ENCODE measurements at places on chromosomes 11 and 22.

DNA sequence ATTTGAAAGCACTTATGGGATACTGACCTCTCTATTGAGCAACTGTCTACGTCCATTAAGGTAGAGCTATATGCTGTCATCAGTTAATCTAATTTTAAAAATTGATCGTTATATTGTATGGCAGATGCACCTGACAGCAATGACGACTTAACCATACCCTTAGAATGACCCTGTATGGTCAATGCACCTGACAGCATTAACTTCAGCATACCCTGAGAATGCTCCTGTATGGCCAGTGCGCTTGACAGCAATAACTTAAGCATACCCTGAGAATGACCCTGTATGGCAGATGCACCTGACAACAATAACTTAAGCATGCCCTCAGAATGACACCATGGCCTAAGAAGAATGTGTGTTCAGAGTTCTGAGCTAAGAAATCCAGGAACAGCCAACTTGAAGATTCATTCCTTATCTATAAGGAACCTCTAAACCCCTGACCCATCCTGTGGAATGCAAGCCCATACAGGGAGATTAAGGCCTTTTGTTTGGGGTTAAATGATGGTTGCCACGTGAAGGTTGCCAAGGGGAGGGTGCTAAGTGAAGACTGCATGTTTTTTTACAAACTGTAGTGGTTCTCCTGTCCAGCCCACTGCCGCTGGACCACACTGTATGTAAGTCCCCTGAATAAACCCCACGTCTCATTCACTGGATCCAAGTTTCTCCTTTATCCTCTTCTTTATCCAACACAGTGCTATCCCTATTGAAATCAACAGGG, 138.3 kb downstream of the GUCY1A2 start:
- DNase-seq, result no peak

DNA sequence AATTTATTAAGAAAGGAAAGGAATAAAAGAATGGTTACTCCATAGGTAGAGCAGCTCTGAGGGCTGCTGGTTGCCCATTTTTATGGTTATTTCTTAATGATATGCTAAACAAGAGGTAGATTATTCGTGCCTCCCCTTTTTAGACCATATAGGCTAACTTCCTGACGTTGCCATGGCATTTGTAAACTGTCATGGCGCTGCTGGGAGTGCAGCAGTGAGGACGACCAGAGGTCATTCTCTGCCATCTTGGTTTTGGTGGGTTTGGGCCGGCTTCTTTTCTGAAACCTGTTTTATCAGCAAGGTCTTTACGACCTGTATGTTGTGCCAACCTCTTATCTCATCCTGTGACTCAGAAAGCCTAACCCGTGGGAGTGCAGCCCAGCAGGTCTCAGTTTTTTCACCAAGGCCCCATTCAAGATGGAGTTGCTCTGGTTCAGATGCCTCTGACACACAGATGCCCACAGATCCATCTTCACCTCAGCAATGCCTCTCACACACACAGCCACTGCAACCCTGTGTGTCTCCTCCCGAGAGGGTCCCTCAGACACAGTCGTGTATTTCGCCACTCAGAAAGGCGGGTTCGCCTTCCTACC, 16.4 kb upstream of the JAM3 start:
- DNase-seq, result no peak

DNA sequence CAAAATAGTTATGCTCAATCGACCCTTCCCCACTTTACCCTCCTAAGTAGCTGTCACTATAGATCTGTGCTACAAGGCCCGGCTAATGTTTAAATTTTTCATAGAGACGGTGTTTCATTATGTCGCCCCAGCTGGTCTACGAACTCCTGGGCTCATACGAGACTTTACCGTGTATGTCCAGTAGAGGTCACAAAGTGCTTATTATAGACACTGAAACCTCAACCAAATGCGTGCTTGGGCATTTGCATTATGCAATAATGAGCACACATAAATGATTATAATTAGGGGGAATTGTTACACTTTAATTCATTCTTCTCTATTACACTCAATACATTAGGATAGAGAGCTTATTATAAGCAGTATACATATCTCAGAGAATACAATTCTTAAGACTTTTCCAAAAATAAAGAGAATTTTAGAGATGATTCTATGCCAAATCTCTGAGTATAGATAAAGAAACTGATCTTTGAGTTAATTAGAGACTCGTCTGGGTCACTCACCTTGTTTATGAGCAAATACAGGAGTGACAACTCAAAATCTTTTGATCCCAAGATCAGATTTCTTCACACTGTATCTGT, 12.5 kb upstream of the MRPL16 start:
- no peak for DNase-seq

- no peak for DNase-seq
Measured at GRCh38 chr22:45731041-45731797, 59.6 kb downstream of the ATXN10 start.

DNA sequence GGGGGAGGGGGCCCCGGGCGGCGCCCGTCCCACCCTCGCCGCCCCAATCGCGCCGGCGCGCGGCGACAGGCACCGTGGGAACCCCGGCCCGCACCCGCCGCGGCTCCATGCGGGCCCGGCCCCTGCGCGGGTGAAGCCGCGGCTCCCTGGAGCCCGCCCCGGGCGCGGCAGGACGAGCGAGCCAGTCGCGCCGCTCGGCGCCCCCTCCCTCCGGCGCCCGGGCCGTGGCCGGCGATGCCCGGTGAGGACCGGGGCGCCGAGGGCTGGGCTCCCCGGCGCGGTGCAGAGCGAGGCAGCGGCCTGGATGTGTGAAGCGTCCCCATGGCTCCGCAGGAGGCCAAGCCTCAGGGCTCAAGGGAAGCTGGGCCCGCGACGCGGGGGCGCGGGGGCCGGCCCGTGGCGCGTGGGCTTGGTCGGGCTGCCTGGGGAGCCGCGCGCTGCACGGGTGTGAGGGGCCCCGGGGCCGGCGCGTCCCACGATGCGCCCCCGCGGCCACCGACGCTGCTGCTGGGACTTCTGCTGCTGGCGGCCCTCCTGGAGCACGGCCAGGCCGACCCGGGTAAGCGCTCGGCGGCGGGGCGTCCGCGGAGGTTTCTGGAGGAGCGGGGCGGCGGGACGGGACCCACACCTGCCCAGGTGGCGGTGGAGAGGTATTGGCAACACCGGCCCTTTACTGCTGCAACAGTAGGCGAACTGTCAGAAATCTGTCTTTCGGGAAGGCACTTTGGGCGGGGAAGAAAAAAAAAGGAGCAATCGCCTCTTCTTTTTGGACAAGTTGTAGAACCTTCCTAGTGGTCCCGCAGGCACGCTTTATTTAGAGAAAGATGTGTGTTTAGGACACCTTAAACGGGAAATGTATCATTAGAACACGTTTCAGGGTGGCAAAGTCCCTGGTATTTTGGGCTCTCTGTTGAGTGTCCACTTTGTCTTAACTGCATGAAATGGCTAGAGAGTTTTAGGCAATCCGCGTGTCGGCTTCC, 119.4 kb downstream of the HIPK3 start:
- no peak for DNase-seq

- no peak for DNase-seq
Measured at GRCh38 chr11:126927623-126928022, 72.9 kb downstream of the KIRREL3 start.

DNA sequence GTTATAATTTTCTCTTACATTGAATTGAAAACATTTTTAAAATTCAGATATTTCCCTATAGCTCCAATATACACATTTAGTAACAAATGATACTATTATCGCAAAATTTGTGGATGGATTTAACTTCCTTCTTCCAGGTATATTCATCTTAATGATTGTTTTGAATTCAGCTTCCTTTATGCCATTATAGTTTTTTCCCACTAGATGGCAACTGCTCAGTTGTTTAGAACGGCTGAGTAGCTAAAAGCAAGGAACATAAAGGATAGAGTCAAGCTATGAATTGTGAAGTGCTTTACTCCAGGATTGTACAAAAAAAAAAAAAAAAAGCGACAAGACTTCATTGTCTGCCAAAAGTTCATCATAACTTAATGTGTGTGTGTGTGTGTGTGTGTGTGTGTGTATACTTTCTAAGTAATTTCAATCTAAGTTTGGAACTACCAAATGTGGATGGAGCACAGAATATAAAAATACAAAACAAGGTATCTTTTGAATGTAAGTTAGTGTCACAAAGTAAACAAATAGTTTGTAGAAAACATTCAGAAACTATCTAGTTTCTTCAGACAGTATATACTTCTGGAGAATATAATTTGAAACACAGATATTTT, 846.4 kb downstream of the DLG2 start:
- DNase-seq, result no peak

DNA sequence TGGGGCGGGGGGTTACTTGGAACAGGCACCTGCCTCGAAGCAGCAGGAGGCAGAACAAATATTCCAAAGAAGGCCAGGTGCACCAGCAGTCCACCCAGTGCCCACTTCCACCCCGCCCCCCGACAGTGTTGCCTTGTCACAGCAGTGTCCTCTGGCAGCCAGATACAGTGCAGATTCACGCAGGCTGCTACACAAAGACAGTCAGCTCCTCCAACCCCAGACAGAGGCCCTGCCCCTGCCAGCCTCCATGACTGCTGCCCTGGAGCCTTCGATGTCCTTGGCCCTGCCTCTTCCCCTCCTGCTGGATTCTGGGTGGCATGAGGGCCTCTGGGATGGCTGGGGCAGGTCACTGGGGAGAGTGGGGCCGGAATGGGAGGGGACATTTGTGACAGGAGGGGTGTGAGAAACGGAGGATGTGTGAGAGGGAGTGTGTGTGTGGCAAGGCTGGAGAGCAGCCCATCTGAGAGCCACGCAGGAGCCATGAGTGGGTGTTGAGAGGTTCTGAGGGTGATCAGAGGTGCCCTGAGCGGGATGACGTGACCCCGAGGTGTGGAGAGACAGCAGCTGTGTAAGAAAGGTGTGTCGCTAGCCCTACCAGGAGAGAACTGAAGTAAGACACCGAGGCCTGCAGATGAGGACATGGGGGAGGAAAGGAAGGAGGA, 173.7 kb downstream of the CEP164 start:
- no peak for DNase-seq

DNA sequence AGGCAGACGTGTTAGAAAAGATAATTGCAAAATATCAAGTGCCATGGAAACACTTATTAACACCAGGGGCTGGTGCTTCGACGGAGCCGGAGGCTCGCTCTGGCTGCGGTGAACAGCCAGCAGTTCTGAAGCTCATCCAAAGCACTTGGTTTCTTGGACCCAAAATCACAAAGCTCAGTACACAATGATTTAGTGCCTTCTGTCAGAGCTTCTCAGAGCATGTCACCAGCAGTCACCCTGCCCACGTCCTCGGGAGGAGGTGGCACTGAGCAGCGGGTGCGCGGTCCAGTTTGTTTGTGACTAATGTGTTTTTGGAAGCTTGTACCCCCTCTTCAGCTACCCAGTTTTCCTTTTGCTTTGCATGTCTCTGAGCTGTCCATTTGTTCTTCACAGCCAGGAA, 58.7 kb upstream of the KIRREL3 start:
- no peak for DNase-seq

DNA sequence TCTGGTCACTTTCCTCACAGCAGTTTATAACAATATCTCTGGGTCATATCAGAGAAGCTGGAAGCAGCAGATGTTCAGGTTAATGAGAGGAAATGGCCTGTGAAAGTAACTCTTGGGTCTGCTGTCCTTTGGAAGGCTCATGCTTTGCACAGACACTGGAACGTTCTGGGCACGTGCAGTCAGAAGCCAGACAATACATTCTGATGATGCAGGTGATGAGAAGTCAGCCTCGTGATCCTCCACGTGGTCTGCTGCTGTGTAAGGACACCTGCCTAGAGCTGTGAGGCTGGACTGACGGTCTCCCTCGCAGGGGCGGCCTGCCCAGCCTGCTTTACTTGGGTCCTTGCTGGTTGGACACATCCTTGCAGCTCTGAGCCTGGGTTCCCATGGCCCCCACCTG, 18.8 kb upstream of the ADORA2A start:
- no peak for DNase-seq

- DNase-seq, result no peak
Measured at GRCh38 chr11:73622926-73623593, 23.3 kb upstream of the PLEKHB1 start.

DNA sequence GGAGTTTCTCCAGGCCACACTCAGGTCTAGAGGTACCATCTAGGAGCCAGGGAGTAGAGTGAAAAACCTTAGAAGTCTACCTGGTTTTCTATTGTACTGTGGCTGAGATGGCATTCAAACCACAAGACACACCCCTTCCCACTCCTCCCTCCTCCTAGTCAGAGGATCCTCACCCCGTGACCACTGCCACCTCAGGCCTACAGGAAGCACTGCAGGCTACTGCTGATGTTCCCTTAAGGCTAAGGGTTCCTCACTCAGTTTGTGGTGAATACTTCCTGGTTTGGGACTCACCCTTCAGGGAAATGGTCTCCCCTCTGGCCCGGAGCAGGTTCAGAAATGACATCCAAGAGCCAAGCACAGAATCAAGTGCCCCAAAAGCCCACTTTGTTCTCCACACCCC, 1293.9 kb downstream of the JRKL start:
- no peak for DNase-seq

DNA sequence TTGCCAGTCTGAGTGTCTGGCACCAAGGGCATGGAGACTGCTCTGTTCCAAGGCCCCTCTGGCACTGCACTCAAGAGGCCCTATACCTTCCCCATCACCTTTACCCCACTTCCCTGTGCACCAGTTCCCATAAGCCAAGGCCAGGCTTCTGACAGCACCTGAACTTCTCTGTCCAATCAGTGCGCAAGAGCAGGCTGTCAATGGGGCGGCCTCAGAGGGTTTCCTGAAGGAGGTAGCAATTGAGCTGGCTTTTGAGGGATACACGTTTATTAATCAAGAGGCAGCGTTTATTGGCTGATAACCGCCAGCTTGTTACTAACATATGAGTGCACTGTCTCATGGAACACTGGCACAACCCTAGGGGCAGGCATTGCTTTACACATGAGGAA, 2.1 kb downstream of the SH3BP1 start:
- DNase-seq, result no peak

DNA sequence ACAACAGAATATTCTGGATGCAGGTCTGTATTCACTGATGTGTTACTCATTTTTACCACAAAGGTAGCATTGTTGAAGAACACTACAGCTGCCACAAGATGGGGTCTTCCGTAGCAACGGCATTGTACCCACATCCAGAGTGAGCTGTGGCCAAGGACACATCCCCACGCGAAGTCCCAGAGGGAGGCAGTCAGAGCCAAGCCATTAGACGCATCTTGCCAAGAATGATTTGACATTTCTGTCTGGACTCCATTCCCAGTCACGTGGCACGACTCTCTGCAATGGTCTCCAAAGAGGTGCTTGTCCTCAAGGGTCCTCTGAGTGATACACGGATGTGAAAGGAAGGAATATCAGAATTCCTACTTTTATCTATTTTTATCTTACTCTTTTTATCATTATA, 15.5 kb downstream of the OPCML start:
- DNase-seq, result no peak

GRCh38 chr11:65861165-65861505, 902 bp downstream of the MUS81 start:
- no peak for DNase-seq

DNA sequence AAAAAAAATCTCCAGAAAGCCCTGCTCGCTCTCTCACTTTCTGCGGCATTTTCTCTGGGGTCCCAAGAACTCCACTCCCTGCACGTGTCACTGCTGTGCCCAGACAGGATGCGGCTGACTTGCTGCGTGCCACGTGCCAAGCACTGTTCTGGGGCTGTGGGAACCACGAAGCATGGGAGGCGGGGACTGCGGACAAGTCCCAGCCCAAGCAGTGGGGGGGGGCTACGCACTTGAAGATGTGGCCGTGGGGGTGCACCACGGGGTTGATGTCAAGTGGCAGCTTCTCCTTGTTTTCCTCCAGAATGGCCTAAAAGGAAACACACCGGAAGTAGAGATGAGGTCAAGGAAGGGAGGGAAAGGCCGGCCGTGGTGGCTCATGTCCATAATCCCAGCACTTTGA, 10.8 kb downstream of the TTLL12 start:
- DNase-seq, result no peak

Data from activated CD4-positive, CD25-positive, alpha-beta regulatory T cell (primary cell).